Stomach (tissue), 19 donors: ENCODE measurements at places on chromosomes 16 and 17.
A peak's percentile ranks its signal among the peaks of the same experiment; 100 is the strongest.

GRCh38 chr16:65068151-65068740, 53.6 kb downstream of the CDH11 start:
- DNase-seq: no peak

DNA sequence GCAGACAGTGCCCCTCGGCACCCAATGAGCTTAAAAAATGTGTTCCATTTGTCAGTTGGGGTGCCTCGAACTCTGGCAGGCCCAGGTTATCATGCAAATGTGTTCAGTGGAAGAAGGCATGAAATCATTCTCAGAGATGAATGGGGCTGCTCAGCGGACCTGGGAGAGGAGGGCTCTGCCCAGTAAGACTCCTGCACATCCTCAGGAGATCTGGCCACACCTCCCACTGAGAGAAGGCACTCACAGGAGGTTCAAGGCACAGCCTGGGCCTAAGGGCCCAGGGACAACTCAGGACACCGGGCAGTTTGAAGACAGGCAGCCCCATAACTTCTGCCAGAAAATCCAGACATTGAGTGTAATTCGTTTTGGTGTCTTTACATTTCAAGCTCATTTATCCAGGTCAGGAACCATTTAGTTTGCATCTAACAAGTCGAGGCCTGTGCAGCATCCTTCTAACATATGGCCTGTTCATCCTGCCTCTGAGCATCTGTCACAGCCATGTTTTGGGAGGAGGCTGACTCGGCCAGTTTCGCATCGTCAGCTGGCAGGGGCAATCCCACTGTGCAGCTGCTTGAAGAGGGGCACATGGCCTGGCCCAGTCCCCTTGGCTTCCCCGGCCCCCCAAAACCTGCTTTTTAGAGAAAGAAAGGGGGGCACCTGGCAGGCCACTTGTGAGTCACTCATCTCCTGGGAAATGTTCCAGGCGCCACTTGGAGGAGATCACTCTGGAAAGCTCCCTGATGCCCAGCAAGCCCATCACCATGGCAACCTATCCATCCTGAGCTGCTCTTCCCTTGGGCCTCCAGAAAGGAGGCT, 31.2 kb upstream of the BCAR1 start:
- no peak for DNase-seq

DNA sequence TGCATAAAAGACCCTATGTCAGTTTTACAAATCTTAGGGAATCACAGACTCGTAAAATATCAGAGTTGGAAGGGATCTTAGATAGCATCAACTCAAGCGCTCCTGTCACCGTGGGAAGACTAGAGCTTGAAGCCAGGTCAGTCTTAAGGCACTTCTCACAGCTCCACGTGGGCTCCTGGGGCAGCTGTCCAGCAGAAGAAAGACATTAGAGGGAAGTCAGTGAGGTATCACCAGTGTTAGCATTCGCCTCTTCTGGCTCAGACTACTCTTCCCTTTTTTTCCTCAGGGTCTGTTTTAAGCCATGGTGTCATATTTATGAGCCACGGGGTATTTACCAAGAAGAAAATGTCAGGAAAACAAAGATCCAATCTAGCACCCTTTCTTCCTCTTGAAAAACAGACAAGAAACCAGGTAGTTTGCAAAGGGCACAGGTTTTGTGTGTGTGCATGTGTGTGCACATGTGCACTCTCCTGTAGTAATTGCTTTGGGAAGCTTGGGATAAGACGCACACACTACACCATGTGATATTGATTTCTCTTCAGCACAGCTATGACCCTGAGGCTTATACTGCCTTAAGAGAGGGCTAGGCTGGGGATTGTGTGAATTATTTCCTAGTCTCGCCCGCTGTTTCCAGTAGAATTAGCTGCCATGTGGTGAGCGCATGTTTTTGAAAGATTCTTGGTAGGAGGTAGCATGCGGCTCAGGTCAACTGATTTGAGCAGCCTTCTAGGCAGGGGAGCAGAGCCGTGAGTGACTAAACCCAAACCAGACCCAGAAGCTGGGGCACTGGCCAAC, 61.0 kb upstream of the ELAC2 start:
- DNase-seq: no peak

- DNase-seq: peak; percentile 72
These were observed 751 bp downstream of the DCAF7 start for GRCh38 chr17:63550817-63551639.

- DNase-seq: no peak
These were observed 39.2 kb upstream of the USP22 start for GRCh38 chr17:21082001-21082436.

DNA sequence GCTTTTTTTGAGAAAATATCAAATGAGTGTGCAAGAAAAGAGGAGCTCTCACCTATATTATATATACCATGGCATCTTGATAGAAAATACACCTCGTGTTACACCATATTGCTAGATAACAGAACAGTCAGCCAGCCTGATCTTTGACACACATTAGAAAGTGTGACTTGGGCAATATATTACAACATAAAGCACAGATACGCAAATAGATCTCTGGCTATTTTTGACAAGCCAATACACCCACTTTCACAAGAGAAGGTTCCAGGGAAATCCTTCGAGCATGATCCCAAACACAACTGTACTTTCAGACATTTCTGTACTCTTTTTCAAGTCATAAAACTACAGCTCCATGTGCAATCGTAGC, 9.4 kb downstream of the GGA2 start:
- DNase-seq: no peak

GRCh38 chr17:81020443-81020766, 14.5 kb upstream of the BAIAP2 start:
- DNase-seq: no peak

GRCh38 chr16:89805136-89805905, 11.1 kb downstream of the FANCA start:
- no peak for DNase-seq

- no peak for DNase-seq
These were observed 25.8 kb downstream of the SAP30BP start for GRCh38 chr17:75692976-75693375.

- no peak for DNase-seq
These were observed 60.3 kb downstream of the RMI2 start for GRCh38 chr16:11405331-11406176.

DNA sequence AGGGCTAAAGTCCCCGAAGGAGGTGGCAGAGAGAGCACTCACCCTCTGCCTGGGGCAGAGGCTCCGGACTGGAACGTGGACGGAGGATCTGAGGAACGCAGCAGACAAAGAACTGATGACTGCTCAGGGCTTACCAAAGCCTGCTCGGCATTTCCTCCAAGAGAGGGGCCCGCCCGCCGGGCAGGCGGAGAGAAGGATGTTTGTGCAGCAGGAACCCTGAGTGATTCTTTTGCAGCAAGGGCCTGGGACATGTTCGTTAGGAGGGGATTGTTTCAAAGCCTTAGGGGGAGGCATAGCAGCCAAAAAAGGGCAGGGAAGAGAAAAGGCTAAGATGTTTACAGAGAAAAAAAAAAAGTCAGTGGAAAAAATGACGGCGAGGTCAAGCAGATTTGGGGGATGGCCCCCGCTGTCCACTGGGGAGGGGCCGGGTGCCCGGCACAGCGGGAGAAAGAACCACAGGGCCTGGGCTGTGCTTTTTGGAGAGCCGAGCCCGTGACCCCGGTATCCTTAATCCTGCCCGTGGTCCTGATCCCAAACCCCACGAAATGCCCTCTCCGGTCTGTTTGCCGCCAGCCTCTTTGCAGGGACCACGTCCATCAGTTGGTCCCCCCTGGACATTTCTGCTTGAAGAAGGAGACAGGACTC, 129.3 kb downstream of the NTN1 start:
- peak; percentile 37 for DNase-seq

DNA sequence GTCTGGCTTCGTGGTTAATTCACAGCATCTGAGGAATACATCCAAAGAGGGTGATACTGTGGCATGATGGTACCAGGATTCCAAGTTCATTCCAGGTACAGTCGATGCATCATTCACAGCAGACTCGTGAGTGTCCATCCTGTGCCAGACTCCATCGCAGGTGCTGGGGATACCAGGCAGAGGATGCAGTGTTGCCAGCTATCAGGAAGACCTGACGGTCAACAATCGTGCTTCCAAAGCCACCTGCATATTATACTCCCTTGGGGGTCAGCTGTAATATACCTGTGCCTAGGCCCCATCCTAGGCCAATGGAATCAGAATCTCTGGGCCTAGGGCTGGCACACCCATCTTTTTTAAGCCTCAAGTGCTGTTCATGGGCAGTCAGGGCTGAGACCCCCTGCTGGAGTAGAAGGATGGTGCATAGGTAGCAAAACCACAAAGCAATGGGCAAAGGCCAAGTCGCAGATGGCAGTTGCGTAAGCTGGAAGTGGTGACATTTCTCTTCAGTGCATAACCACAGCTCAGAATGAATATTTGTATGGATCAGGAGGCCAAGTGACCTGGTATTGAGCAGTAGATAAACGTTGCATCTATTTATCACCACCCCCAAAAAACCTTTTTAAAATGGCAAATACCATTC, 42.9 kb upstream of the C16orf78 start:
- no peak for DNase-seq

DNA sequence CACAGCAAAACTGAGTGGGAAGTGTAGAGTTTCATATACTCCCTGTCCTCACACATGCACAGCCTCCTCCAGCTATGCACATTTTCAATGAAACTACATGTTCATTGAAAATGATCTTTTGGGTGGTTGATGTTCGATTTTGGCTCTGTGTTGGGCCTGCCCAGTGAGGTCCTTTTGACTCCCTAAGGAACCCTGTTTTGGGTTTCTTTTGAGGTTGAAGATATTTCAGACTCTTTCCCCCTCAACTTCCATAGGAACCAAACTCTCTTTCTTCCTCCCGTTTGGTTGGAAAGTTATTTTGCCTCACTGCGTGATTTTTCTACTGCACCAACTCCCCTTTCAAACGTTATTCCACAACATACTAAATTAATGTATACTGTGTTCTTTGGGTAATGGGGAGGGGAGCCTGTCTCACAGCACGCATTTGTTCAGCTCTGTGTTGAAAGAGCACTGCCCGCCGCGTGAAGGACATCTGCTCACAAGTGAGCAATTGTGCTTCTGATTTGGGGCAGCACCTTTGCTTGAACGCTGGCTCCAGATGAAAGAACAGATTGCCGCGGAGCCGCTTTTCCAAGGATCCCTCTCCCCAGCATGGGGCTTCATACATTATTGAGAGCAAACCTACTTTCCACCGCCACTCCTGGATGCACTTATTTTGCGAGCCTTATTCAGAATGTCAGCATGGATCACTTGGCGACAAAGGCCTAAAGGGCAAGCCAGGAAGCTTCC, 385.9 kb downstream of the WWOX start:
- no peak for DNase-seq

DNA sequence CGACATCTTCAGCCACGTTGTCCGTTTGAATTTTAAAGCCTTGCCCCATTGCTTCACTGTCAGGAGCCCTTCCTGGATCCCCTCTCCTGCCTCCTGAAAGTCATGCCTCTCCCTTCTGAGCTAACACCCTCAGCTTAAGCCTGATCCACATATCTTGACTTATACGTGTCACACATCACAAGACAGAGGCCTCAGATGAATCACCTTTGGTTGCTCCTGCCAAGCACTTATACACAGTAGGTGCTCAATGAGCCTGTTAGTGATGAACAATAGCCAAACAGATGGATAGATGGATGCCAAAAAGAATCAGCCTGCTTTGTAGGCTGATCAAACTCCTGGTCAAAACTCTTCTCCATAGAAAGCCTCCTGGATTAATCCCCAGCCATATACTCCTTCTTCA, 31.8 kb downstream of the PITPNM3 start:
- no peak for DNase-seq

GRCh38 chr17:63503341-63503705, 19.8 kb upstream of the KCNH6 start:
- no peak for DNase-seq

DNA sequence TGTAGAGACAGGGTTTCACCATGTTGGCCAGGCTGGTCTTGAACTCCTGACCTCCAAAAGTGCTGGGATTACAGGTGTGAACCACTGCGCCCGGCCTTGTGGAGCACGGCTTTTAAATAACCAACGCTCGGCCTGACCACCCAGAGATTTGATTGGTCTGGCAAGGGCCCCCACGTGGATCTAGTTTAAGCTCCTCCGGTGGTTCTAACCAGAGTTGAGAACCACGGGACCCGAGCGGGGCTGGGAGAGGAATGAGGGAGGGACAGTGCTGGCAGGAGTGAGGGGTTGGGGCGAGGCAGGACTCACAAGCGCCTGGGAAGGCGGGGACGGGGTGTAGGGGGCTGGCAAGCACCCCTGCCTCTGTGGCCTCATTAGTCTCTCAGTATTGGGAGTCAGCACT, 3.0 kb downstream of the NLRC3 start:
- no peak for DNase-seq

GRCh38 chr17:11492511-11492910, 105.8 kb upstream of the DNAH9 start:
- DNase-seq: no peak

DNA sequence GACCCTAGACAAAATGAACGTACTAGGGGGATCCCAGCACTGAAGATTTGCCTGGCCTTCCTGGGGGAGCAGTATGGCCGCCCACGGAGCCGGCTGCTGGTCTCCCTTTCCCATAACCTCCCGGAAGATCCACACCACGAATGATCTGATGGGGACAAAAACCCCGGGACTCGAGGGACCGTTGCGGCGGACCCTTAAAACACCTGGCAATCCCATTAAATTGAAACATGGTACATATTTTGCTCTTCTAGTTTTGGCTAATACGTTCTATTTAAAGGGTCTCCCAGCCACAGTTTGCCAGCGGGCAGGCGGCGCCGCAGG, 45.2 kb upstream of the LCMT1 start:
- DNase-seq: no peak

GRCh38 chr17:20991276-20992037, 51.4 kb downstream of the USP22 start:
- no peak for DNase-seq

GRCh38 chr16:23859713-23860269, 24.0 kb downstream of the PRKCB start:
- DNase-seq: no peak

GRCh38 chr17:68461122-68461539, 3.8 kb upstream of the WIPI1 start:
- no peak for DNase-seq

DNA sequence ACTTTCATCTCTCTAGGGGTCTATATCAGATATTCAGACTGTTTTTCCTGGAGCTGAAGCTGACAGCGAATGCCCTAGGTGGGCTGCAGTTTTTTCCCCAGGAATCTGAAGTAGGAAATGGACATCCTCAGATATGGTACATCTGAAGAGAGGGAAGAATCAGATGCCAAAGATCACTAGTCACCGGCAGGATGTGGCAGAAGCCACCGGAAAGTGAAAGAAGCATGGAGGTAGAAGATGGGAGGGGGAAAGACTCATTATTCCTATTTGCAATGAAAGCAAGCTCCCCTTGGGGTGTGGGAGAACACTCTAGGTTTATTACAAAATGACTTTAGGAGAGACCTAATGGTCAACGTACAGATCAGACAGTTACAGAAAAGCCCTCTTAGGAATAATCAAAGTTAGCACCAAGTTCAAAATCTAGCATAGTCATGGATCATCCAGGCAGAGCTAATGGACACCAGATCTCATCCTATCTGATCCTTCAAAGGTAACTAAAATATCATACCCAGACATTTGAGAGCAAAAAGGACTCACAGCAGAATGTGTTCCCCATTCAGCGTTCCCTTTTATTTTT, 110.7 kb downstream of the HS3ST3A1 start:
- DNase-seq: no peak

- DNase-seq: no peak
These were observed 34.5 kb downstream of the ABCC12 start for GRCh38 chr16:48121276-48121675.
